ENCODE measurements at places on chromosomes 5 and 9.

DNA sequence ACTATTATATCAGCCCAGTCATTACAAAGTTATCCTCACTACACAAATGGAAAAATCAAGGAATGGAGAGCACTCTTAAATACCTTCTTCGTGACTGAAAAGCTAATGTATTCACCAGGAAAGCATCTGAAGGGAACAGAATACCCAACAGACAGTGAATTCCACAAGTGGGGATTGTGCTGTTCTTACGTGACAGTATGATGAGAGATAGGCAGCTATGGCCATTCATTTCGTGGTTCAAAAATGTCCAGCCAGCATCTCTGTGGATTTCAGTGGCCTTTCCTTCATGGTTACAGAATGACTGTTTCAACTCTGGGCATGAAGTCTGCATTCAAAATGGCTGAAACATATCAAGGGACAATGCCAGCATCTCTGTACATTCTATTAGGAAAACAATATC, 323.8 kb downstream of the PRELID2 start:
- no peak for DNase-seq

GRCh38 chr9:95077766-95078370, 239.6 kb downstream of the FANCC start:
- no peak for DNase-seq

DNA sequence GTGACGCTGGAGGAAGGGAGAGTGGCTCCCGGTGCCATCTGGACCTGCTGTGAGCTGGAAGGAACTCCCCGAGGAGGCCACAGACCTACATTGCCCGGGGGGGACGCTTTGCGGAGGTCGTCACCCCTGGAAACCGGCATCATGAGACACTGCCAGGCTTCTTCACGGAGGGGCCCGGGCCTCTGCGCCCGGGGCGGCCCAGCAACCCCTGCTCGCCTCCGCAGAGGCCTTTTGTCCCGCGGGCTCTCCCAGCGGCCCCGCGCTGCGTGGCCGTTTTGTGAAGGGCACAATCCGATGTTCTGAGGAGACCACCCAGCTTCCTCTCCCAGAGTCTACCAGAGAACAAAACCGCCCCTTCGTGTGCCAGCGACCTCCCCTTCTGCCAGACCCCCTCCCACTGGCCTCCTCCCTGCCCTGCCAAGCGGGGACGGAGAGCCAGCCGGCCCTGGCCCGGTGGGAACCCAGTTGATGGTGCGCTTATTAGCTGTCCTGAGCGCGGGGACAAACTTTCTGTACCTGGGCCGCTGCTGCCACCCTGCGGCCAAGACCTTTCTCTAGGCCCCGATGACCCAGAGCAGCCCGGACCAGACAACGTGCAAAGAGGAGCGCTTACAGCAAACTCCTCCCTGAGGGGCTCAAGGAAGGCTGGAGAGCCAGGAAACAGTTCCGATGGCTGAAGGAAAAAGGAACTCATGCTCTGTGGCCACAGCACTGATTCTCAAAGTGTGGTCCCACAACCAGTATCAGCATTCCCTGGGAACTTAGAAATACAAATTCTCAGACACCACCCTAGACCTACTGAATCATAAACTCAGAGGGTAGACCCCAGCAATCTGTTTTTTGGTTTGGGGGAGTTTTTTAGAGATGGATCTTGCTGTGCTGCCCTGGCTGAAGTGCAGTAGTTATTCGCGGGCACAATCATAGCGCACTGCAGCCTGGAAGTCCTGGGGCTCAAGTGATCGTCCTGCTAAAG, 86.7 kb downstream of the SLC1A3 start:
- DNase-seq = no peak

- no peak for DNase-seq
Observed at GRCh38 chr9:114031037-114031630, 47.0 kb downstream of the AMBP start.

DNA sequence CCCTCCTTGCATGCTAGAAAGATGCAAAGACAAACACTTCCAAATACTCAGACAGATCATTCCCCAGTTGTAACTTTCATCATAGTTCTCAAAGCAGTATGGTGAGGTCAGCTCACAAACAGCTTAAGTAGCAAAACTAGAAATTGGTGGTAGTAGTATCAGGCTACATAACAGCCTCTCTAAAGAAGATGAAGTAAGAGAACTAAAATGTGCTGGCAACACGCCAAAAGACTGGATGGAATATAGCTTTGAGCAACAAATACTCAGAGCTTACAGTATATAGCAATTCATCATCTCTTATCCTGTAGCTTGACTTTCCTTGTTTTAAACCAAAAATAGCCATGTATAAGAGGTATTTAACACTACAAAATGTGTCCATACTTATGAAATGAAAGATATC, 7.5 kb downstream of the PFDN1 start:
- peak; percentile 91 for DNase-seq

DNA sequence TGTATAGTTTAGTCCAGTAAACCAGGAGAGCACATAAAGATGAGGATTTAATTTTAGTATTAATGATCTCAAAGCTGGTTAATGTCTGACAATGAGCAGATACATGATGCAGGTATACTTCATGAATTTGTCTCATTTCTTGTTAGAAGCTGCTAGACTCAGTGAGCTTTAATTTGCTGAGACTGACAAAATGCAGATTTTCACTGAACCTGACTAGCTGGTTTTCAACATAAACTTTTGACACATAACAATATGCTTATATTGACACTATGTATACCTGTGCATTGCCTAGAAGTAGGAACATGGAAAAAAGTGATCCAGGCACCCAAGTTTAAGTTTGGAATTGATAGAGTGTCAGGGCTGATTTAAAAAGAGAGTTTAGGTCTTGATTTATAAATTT, 10.8 kb downstream of the UBLCP1 start:
- DNase-seq = no peak

DNA sequence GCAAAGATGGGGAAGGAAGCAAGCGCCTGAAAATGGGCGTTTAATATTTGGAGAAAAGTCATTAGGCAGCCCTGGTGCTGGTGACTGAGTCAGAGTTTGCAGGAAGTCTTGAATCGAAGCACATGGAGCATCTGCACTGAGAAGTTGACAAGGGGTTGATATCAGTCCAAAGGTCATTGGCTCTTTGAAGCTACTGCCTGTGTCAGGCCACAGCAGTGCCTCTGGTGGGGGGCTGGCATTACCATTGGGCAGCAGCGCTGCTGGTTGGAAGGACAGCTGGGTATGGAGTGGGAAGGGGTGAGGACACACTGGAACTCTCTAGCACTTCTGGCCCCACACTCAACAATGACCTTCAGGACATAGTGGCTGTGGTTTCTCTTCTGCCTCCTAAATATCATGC, 150.4 kb upstream of the ERCC6L2 start:
- DNase-seq = no peak

DNA sequence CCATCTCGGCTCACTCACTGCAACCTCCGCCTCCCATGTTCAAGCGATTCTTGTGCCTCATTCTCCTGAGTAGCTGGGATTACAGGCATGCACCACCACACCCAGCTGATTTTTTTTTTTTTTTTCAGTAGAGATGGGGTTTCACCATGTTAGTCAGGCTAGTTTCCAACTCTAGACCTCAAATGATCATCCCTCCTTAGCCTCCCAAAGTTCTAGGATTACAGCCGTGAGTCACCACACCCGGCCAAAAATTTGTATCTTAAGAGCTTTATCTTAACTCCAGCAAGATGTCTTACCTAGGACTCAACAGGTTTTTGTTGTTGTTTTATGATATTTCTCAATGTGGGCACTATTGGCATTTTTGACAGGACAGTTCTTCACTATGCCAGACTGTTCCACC, 27.9 kb downstream of the LYRM7 start:
- DNase-seq = no peak

DNA sequence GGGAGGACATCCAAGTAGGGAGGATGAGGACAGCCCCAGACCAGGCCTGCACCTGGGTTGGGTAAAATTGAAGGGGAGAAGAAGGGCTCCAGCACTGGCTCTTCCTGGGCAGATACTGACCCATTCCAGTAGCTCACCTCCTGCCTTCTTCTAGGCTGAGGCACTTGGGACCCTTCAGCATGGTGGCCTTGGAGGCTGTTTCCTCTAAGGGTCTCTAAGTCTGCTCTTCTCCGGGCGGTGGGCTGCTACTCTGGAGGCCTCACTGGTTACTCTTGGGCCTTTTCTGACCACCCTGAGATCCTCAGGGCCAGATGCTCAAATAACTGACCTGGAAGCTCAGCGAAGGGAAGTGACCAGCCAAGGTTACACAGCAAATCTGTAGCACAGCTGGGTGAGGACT, 2.8 kb upstream of the TIFAB start:
- no peak for DNase-seq

DNA sequence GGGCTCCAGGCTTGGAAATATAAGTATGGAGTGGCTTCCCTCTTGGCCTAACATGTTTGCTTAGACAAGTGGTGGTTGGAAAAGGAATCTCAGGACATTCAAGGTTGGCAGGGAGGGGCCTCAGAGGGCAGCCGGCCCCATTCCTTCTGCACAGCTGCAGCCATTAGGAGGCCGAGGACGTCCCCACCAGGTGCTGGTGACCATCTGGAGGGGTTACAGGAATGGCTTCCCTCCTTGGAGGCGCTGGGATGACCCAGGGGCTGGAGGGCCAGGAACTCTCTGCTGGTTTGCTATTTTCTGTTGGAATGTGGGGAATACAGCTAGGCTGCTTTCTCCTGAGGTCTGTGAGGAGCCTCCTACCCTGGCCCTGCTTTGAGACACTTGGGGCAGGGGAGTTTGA, 18.5 kb downstream of the STC2 start:
- DNase-seq = no peak

- DNase-seq = peak; percentile 69
Observed at GRCh38 chr9:38107811-38108304, 38.8 kb upstream of the SHB start.

DNA sequence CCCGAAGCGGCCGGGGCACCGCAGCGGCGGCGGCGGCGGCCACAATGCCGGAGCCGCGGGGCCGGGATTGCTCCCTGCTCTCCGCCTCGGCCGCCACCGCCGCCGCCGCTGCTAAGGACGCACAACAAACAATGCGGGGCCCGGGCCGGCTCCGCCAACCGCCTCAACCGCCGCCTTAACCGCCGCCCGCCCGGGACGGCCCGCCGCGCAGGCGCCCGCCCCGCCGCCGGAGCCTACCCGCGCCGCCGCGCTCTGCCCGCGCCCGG, 254 bp downstream of the STRBP start:
- DNase-seq = no peak

- DNase-seq = no peak
Observed at GRCh38 chr9:136741883-136742571, 713 bp downstream of the LCN10 start.

DNA sequence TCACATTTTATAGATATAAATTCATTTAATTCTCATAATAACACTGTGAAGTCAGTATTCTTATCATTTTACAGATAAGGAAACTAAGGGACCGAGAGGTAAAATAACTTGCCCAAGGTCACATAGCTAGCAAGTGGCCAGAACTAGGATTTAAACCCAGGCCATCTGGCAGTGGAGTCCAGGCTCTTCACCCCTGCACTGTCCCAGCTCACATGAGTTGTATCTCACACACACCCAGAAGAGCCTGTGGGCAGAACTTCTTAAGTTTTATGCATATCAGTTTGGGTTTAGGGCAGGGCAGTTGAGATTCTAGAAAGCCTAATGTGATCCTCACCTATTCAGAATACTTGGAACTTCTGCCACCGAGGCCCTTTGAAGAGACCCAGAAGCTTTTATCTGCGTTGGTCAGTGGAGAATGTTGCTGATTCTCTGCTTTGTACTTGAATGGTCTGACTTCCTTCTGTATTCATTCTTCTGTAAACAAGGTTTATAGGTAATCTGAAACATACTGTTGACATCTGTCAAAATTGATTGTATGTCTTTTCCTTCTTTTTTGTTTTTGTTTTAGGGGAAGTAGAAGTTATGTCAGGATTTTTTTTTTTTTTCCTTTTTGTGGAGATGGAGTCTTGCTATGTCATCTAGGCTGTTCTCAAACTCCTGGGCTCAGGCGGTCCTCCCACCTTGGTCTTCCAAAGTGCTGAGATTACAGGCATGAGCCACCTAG, 75.8 kb downstream of the KIAA1958 start:
- no peak for DNase-seq

DNA sequence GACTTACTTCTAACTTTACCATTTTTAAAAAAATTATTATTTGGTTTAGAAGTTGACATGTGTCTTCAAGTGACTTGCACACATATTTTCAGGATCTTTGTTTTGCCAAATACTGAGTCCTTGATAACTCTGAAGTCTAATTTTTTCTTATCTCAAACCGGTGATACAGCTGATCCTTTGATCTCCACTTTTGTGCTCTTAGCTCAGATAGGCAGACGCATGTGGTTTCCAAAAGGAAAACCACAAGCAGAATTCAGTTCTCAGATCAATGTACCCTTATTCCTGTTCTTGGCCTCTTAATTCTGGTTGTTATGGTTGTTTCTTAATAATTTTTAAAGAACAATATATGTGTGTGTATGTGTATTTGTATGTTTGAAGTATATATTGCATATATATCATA, 238.3 kb upstream of the EDIL3 start:
- no peak for DNase-seq

- no peak for DNase-seq
Observed at GRCh38 chr5:75933489-75933888, 149.7 kb upstream of the SV2C start.

DNA sequence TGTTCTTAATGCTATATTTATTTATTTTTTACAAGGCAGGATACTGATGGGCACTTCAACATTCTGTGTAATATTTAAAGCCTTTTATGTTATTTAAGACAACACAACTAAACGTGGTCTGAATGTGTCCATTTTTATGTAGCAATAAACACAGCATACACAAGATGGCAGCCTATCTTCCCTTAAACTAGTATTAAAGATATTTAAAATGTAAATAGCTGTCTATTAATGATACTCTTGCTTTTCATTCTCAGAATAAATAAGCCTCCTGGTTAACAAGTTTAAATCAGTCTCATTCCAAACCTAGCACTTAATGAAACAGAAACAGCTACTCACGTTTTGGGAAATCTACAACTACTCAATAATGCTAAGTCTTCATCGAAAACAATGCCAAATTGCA, 315.7 kb downstream of the MCTP1 start:
- DNase-seq = peak; percentile 19

DNA sequence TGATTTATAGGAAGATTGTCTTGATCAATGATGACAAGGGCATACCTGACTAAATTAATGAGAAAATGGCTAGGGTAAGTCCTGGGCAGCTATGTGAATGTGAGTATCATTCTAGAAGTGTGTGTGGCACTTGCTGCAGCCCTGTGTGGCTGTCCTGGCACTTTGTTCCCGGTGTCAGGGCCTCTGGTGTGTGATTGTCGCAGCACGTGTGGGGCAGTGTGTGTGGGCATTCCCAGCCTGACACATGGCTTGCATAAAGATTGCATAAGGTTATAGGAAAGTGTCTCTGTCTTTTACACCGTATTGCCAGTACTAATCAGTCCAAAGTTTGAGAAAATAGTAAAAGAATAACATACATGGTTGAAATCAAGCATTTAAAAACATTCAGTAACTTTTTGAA, 74.4 kb downstream of the TRIO start:
- DNase-seq = no peak

DNA sequence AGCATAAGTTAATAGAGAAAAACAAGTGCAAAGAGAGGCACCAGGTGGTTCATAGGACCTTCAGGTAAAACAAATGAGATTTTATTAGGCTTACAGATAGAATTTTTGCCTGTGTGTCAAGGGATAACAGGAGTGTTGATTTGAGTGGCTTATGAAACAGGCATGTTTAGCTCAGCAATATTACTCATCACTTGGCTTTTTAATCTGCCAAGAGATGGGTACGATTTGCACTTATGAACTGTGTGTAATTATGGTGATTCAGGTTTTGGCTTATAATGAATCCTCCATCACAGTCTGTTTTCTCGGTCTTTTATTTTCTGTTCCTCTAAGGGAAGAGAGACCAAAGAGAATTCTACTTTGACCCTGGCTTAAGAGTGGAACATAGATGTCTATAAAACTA, 199.3 kb downstream of the DMRTA1 start:
- no peak for DNase-seq

- no peak for DNase-seq
Observed at GRCh38 chr5:118479285-118479684, 509.1 kb downstream of the DTWD2 start.
